Brain pericyte (primary cell): ENCODE measurements at places on chromosomes 7 and 10.

- no peak for DNase-seq
Observed at GRCh38 chr7:93015101-93015778, 102.5 kb downstream of the SAMD9 start.

DNA sequence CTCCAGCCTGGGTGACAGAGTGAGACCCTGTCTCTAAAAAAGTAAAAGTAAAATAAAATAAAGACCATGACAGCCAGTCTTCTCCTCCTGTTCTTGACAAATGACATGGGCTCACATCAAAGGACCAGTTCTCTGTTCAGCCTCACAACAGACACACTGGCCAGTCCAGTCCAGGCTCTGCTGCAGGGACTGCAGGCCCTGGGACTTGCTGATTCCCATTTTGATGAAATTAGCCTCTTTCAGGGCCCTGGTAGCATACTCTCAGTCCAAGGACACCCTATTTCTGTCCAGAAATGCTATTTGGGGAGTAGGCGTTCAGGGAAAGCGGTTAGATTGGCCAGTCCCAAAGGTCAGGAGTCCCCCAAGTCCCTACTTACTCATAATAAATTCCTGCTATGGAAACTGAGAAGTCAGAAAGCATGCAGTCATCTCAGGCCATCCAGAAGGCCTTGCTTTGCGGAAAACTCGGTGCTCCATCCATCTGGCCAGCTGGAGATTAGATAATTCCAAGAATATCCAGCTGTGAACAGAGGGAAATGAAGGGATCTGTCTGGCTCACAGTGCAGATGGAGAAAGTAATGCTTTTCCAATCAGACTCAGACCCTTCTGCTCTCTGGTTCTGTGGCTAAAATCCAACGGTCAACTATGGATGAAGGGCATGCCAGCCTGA is 74.4 kb downstream of the RAB11FIP2 start:
- no peak for DNase-seq

GRCh38 chr7:3574386-3574785 is 273.3 kb downstream of the SDK1 start:
- no peak for DNase-seq

- DNase-seq: no peak
Observed at GRCh38 chr7:44313016-44313415, 12.4 kb downstream of the CAMK2B start.

DNA sequence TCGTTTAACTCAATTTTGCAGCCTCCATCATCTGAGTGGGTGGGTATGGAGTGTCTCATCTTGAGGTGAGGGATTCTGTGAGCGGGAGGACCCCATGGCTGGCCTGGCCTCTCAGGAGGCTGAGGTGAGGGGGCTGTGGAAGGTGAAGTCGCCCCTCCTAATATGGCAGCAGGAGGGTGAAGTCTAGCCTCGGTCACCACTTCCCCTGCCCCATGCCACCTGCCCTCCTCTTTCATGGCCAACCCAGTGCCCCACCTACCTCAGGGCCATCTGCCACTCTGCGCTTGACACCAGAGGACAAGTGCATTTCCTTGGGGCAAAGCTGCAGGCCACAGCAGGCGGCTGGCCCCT is 8.7 kb downstream of the RASGEF1A start:
- DNase-seq: no peak

DNA sequence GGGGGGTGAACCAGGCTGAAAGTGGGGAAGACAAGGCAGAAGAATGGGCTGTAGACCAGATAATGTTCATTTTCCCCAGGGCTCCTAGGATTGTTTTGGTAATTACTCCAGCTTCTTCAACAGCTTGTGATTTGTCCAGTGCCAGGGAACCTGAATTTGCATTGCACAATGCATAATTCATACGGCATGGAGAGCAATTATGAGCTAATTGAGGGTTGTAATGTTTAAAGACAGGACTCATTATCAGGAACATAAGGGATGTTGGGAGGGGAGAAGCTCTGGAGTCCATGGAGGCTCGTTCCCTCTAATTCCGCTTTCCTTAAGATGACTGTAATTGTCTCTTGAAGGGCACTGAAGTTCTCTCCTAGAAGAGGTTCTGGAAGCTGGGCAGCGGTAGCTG is 405.0 kb upstream of the ZMIZ1 start:
- no peak for DNase-seq

- no peak for DNase-seq
Observed at GRCh38 chr7:16350634-16351033, 70.7 kb downstream of the CRPPA start.

- DNase-seq: no peak
Observed at GRCh38 chr7:155529346-155529745, 17.0 kb downstream of the CNPY1 start.

DNA sequence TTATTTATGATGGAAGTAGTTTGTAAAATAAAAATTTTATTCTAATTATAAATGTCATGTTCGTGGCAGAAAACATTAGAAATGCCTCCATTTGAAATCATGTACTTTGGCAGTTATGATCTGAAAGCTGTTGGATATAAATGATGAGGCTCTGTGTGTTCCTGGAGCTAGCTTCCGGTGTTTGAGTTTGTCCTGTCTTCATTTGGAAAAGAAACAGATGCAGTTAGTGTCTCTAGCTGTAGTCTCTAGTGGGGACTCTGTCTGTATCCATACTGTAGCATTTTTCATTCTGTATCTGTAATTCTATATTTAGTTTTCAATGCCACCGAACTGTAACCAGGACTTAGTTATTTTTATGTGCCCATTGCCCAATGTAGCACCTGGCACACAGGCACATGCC is 197.0 kb upstream of the FZD1 start:
- DNase-seq: no peak

DNA sequence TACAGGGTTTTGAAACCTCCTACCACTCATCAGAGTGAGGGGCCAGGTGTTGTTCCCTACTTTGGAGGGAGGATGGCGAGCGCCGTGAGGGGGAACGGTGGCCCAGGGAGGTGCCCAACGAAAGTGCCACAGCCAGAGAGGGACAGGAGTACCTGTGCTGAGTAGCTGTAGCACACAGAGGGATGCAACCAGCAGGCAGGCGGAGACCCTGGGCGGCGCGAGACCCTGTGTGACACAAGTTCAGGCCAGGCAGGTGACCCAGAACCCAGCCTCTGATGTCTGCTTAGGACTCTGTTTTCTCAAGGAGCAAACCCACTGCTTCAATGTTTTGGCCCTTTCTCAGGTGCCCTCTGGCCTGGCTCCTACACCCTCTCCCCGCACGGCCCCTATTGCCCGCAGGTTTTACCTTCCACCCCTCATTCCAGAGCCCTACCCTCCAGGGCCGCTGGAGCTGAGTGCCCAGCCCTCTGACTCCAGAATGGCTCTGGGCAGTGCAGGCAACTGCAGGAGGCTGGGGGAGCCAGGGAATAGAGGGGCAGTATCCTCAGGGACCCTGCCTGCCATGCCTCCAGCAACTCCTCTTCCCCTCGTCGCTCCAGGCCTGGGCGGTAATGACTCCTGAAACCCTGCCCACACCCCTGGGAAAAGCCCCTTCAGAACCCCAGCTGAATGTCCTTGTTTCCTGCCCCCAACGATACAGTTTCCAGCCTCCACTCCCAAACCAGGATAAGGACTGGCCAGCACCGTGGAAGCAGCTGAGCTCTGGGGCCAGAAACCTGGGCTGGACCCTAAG is 164.1 kb upstream of the RHEB start:
- no peak for DNase-seq

DNA sequence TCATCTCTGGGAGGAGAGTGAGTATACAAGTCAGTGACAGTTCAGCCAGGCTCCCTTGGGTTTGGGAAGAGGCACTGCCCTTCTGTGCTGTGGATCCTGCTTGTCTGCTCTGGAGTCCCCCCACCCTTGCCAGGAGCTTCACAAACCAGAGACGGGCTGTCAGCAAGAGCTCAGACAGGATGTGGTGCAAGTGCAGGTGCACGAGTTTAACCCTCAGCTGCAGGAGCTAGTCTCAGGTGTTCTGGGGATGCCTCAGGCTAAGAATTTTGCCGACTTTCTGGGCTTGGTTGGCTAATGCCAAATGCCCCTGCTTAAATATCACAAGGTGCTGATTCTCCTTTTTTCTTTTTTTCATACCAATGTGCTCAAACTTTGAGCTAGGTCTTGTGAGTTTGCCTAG is 22.3 kb downstream of the ZNF783 start:
- DNase-seq: no peak

- DNase-seq: no peak
Observed at GRCh38 chr10:95462740-95463667, 98.2 kb downstream of the SORBS1 start.

DNA sequence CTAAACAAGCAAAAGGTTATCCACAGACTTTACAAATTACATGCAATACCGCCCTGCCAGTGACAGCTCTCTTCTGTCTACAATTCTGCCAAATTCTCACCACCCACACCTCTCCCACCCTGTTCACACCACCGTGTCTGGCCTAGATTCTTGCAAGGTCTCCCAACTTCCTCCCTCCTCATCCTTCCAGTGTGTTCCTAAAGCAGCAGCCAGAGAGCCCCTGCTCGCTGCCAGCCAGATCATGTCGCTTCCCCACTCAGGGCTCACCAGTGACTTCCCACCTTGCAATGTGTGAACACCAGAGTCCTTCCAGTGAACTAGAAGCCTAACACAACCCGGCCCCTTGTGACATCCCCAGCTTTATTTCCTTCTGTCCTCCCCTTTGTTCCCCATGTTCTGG is 121.6 kb downstream of the HECW1 start:
- no peak for DNase-seq

DNA sequence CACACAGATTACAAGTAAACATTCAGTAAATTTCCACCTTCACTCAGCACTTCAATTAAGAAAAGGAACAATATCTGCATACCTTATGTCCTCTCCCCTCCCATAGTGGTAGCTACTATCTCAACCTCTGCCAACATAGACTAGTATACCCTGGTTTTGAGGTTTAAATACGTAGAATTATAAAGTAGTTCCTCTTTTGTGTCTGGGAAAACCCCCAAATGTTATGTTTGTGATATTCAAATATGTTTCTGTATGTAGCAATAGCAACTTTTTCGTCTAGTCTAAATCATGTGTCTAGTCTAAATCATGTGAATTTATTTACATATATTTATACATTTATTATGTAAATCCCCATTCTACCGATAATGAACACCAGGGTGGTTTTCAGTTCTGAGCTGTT is 13.2 kb upstream of the CAMK2B start:
- no peak for DNase-seq

GRCh38 chr10:96632974-96633710 is 46.3 kb upstream of the TM9SF3 start:
- DNase-seq: no peak

DNA sequence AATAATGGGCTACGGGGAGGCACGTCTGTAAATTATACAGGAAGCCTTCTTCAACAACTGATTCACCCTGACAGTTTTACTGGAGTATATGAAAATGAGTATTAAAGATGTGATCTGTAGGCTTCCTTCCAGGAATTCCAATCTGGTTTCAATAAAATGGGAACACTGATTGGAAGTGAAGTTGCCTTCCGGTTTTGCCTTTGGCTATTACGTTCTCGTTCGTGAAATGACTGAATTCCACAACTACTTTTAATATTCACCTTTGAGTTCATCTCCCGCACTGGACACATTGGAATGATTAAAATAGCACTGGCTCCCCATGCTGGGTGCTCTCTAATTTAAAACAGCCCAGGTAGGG is 350.1 kb upstream of the MKI67 start:
- DNase-seq: no peak

GRCh38 chr10:110168601-110169481 is 38.6 kb upstream of the MXI1 start:
- DNase-seq: no peak
